Left cardiac atrium (tissue), 4 donors: ENCODE measurements at places on chromosomes 3 and 15. TPM values are rescaled to one million over a fixed set of nuclear protein-coding genes. Genes with fewer than 3 reads are reported as not detected.

The TM4SF1 gene
- total RNA-seq, result 194 TPM

The UMPS gene
- 14.8 TPM for total RNA-seq

- DNase-seq, result no peak
Measured at GRCh38 chr15:56524915-56525314, 60.0 kb upstream of the MNS1 start.

- DNase-seq, result no peak
Measured at GRCh38 chr3:52065264-52065756, 8.9 kb upstream of the DUSP7 start.

DNA sequence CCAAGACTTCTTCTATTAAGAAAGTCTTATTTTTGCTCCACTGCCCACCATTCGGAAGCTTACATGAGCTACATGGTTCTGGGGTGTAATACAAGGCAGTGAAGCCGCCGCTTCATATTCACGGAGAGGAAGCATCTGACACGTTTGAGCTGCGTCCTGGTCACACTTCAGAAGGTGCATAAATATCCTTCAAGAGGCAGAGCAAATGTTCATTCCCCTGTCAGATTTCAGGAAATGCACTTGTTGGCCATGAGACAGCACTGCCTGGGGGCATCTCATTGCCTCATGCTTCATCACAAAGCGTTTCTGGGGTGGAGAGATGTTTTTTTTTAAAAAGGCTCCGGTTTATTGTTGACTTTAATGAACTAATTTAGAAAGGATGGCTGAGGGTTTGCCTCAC, 119.9 kb downstream of the CADPS start:
- no peak for DNase-seq

DNA sequence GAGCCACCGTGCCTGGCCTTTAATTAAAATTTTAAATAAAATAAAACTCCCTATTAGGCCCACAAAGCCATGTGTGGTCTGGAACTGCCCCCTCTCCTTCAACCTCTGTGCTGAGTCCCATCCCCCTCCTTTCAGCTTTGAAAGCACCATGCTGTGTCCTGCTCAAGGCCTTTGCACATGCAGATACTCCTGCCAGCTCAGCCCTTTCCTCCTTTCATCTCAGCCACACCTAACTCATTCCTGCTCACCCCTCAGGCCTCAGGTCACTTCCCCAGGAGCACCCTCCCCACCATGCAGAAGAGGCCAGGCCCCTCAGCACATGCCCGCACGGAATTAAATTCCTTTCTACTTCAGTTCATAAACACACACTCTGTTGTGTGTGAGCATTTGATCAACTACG, 28.1 kb downstream of the ATRIP start:
- DNase-seq, result no peak

DNA sequence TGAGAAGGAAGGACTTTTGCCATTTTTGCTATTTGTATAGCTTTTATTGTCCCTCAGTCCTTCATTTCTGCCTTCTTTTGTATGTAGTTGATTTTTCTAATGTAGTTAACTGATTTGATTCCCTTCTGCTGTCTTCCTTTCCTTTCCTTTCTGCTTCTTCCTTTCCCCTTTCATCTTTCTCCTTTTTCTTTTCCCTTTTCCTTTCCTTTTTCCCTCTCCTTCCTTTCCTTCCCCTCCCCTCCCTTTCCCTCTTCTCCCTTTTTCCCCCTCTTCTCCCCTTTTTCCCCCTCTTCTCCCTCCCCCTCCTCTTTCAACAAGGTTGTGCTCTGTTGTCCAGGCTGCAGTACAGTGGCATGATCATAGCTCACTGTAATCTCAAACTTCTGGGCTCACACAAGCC, 59.0 kb downstream of the CHCHD6 start:
- DNase-seq, result no peak

- no peak for DNase-seq
Measured at GRCh38 chr3:189677667-189678066, 46.5 kb downstream of the TP63 start.
